ENCODE measurements at places on chromosomes 2 and 18. TPM values are rescaled to one million over a fixed set of nuclear protein-coding genes. Genes with fewer than 3 reads are reported as not detected.

- no peak for DNase-seq
These were observed 18.0 kb upstream of the HK2 start for GRCh38 chr2:74815941-74816340.

DNA sequence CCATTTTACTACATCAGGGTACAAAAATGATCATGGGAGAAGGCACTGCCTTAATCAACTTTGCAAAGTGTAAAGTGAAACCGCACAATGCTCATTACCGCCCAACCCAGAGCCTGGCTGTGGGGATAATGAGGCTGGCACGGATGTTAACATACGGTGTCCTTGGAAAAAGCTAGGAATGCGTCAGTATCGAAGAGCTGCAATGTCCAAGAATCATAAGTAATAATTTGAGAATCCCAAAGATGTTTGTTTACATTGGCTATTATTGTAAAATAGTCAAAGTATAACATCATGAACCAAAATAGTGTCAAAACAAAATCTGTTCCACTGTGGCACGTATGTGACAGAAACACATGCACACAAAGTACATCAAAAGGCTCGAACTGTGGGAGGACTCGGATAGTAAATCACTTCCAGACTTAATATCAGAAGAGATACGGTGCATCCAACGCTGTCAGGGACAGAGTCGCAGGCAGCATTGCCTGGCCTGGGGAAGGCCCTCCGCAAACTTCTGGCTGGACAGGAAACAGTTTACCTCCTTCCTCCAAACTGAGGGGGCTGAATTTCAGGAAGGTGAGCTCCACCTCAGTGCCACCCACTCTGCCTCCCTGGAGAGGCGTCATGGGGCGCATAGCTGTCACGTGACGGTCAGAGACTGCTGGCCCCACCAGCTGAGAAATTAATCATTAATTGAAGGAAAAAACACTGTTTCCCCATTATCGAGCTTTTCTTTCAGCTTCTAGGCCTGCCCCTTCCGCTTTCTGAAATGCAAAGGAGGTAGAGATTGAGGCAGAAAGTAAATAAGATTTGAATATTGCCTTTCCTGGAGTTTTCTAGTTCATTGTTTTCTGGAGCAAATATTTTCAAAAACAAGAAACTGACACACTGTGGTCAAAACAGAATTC, 1.8 kb upstream of the ID2 start:
- DNase-seq: peak; percentile 85

GRCh38 chr2:237870754-237871651, 11.6 kb downstream of the RAMP1 start:
- peak; percentile 51 for DNase-seq

- peak; percentile 95 for DNase-seq
These were observed 2.2 kb downstream of the SH2D6 start for GRCh38 chr2:85420536-85421259.

DNA sequence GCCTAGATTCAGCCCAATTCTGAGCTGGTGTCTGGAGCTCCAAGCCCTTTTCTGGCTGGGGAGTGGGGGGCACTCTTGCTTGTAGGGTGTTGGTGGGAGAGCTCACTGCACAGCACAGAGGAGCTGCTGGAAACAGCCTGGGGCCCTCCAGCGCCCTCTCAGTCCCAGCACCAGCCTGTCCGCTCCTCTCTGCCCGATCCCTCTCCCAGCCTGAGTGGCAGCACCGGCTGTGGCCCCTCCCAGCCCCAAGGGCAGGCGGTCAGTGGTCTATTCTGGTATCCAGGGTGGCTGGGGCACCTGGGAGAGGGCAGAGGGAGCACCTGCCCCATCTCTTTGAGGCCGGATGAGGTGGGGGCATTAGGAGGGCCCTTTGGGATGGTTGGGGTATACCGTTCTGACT, 13.2 kb upstream of the DES start:
- no peak for DNase-seq

Gene TBR1
- not detected for total RNA-seq

DNA sequence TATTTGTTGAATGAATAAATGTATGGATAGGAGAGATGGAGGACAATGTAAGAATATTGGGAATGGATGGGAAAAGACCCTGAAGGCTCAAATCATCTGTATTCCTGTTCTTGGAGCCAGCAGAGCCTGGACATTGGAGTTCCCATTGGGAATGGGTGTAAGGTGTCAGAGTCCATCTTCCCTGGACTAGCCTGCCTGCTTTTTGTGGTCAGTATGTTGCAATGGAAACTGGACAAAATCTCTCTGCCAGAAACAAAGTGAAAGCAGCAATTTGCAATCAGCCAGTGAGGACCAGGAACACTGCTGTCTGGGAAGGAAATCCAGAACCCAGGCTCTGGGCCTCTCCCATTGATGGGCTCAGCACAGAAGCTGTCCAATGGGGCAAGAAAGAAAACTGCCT, 83.5 kb upstream of the SKOR2 start:
- DNase-seq: no peak

- DNase-seq: peak; percentile 16
These were observed 16.6 kb downstream of the HJURP start for GRCh38 chr2:233837694-233838229.

Gene MROH2A
- total RNA-seq: not detected

- DNase-seq: no peak
These were observed 100.8 kb downstream of the ZNF532 start for GRCh38 chr18:58965291-58966004.

Gene CCL20
- total RNA-seq: 4.9 TPM

DNA sequence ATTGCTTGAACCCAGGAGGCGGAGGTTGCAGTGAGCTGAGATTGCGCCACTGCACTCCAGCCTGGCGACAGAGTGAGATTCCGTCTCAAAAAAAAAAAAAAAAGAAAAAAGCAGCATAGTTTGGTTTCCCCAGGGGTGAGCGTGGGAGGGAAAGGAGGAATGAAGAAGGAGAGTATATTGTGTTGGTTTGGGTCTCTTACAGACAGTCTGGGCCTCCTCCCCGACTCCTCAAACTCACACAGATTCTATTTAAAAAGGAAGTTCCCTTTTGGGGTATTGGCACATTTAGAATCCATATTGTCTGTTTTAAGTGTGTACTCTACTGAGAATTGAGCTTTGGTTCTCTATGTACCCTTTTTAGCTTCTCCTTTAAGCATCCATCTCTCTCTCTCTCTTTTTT, 27.4 kb upstream of the SLC20A1 start:
- no peak for DNase-seq

DNA sequence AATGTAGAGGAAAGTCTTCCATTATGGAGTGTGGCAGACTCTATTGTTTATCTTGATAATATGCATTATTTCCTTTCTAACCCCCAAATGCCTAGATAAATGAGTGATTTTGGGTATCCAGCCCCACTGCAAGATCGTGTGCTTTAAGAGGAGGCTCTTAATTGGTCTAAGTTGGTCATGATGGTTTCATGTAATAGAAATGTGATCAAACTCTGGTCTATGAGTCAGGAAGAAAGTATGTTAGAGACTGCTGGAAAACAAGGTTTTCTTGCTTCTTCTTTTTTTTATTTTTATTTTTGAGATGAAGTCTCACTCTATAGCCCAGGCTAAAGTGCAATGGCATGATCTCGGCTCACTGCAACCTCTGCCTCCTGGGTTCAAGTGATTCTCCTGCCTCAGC, 344.5 kb upstream of the TNP1 start:
- DNase-seq: no peak

GRCh38 chr2:21804151-21804550, 680.4 kb downstream of the TDRD15 start:
- DNase-seq: no peak

Gene CAPN14
- 0.26 TPM for total RNA-seq

Gene ERFE
- total RNA-seq: not detected

DNA sequence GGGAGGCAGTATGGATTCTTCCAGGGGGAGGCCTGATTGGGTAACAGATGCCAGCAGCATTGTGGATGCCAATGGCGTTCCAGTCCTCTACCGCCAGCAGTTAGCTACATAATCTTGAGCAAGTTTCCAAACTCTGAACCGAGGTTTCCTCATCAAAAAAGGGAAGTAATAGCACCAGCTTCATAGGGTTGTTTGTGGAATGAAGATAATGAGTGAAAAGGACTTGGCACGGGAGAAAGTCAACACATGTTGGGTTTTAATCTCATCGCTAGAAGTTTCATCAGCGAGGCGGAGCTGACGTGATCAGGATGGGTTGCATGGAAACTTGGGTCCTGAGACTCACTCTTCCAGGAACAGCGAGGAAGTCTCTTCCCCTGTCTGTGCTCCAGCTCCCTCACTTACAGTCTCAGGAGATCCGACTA, 266.7 kb downstream of the SH3BP4 start:
- no peak for DNase-seq

Gene IL1RL1
- 46.5 TPM for total RNA-seq

DNA sequence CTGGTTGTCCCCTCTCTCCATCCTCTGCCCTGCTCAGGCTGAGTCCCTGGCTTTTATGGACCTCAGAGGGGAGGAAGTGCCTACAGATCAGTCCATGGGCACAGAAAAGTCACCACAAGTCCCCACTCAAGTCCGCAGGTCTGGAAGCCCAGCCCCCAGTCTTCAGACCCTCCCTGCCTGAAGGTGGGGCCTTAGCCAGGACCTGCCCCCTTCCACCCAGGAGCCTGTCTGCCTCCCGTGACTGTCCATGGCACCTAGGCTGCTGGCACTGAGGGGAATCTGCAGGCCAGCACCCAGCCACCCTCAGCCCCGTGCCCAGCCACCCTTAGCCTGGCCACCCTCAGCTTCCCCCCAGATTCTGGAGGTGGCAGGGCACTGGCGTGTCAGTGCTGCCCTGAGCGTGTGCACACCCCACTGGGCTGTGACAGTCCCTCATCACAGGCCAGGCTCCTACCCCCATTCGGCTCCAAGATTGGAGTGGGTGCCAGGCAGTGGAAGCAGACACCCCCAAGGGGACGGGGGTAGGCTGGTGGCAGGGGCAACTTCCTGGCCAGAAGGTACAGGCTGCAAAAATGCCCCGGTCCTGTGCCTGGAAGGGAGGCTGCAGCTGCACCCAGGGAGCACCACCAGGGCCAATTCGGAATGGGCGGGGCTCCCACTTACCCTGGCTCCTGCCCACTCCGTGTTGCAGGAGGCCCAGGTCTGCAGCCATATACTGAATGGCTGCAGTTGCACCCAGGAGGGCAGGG, 154.7 kb upstream of the RMP24 start:
- DNase-seq: no peak

DNA sequence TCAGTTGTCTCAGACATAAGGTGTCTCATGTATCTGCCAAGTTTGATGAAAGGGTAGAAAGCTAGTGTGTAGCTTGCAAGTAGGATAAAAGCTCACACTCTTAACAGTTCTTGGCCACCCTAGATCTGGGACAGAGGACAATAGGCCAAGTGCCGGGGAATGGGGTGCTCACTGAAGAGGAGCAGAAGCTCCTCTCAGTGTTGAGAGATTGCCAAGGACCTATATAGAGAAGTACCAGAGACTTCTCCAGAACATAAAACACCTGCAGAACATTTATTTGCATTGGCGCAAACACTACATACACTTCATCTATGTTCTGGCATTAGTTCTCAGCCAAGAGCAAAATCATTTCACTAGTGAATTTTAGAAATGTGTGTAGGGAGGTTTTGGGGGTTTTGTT, 2.9 kb upstream of the GTF3C3 start:
- DNase-seq: no peak

DNA sequence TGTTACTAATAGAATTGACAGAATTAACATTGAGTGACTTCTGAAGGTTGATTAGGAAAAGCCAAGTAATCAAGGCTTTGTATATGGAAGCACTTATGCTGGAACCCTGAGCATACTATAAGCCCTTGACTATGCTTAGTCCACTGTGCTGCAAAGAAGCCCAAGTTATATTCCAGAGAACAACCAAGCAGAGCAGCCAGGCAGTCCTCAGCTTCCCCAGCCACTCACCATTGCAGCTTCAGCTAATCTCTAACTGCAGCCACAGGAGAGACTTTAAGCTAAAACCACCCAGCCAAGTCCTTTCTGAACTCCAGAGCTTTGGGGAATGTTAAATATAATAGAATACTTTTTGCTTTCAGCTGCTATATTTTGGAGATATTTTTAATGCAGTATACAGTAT, 164.4 kb upstream of the VWC2L start:
- DNase-seq: no peak

DNA sequence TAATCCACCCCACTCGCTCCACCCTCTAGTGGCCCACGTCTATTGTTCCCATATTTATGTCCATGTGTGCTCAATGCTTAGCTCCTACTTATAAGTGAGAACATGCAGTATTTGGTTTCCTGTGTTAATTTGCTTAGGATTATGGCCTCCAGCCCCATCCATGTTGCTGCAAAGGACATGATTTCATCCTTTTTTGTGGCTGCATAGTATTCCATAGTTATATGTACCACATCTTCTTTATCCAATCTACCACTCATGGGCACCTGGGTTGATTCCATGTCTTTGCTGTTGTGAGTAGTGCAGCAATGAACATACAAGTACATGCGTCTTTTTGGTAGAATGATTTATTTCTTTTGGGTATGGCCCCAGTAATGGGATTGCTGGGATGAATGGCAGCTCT, 319.9 kb downstream of the DYSF start:
- DNase-seq: no peak

DNA sequence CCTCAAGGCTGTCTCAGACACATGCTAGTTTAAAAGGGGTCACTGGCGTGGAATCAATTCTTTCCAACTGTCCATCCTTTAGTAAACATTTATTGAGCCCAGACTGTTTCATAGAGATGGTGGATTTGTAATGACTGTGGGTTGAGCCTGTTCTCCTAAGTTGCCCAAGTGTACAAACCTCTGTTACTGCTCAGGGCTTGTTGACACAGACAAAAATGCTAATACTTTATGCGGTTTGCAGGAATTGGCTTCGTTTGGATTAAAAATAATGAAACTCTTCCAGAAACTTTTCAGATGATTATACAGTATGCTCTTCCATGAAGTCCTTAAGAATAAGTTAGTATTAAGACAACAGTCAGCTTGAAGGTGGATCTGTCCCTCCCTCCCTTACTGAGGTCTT, 83.6 kb upstream of the MGAT5 start:
- no peak for DNase-seq

DNA sequence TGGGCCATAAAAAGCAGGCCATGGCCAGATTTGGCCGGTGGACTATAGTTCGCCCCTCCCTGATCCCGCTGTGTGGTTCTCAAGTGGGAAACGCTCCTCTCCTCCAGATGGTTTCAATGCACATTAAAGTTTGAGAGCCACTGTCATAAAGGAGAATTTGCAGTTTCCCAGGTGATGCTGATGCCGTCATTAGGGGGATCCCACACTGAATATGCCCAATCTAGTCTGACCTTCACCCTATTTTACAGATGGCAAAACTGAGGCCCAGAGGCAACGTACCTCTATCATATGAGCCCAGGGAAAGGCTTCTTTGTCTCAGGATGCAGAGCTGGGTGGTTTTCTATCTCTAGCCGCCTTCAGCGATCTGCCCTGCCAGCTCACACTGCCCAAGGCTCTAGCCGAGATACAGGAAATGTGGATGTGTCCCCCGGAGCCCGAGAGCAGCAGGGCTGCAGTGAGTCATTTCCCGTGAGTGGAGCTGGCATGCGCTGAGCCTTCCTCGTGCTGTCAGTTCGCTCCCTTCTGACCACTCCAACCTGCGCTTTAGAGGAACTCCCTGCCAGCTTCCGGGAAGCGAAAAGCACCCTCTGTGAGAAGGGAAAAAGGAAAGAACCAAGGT, 116.2 kb downstream of the SMAD7 start:
- peak; percentile 89 for DNase-seq

- no peak for DNase-seq
These were observed 296.6 kb downstream of the GULP1 start for GRCh38 chr2:188588235-188588634.

Data from upper lobe of right lung (tissue), 1 donor.